ENCODE measurements at places on chromosomes 5 and 9.

DNA sequence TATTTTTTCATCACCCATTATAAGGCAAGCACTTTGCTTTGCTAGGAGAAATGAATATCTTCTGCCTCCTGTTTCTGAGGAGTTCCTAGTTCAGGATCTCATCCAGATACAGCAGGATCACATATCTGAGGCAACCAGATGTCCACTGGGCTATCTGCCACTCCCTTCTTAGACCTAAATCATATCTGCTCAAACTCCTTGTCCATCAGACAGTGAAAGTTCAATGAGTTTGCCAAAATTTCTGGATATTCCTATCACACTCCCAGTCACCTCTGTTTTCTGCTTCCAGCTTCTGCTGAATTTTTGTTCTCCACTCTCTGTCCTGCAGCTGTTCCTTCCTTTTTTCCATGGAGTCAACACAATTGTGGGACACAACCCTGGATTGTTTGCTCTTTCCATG lies 54.2 kb upstream of the BASP1 start:
- no peak for DNase-seq

GRCh38 chr9:70484232-70485130 lies 70.0 kb upstream of the KLF9 start:
- DNase-seq = no peak

GRCh38 chr5:98651715-98652114 lies 121.7 kb upstream of the RGMB start:
- DNase-seq = no peak

DNA sequence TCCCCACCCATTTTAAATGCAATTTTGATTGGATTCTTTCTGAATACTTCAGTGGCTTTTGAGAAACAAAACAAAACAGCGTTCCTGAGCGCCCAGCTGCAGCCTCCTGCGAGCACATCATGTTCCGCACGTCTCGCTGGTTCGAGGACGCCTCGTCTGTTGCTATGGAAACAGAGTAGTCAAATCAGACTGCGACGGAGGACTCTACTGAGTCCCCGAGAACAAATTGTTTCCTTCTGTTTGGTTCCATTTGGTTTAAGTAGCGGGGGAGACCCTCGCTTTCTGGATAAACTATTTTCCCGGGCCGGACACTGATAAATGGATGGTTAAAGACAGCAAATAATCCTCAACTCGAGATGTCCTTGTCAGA lies 69.0 kb downstream of the SLC28A3 start:
- peak; percentile 24 for DNase-seq

DNA sequence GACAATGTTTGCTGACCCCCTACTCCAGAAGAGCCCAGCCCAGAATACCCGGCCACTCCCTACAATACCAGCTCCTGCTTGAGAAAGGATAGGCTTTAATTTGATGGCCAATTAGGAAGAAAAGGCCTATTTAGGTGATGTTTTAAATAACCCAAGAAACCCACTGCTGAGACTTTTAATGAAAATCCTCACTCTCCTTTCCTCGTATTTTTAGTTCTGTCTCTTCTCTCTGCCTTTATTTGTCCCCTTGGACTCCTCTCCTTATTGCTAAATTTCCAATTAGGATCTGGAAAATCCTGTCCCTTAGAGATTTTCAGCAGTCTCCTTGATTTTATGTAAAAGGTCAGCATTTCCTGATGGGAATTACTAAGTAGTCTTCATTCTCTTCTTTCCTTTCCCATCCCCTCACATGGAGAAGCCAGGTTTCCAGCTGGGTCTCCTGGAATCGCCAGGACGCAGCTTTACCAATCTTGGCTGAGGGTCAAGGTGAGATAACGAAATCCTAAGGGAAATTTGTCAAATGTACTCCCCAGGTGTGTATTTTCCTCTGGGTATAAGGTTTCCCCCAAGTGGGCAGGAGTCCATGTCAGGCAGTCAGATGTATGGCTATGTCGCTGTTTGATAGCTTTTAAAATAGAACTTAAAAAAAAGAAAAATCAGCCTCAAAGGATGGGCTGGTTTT lies 11.7 kb downstream of the STC2 start:
- no peak for DNase-seq

DNA sequence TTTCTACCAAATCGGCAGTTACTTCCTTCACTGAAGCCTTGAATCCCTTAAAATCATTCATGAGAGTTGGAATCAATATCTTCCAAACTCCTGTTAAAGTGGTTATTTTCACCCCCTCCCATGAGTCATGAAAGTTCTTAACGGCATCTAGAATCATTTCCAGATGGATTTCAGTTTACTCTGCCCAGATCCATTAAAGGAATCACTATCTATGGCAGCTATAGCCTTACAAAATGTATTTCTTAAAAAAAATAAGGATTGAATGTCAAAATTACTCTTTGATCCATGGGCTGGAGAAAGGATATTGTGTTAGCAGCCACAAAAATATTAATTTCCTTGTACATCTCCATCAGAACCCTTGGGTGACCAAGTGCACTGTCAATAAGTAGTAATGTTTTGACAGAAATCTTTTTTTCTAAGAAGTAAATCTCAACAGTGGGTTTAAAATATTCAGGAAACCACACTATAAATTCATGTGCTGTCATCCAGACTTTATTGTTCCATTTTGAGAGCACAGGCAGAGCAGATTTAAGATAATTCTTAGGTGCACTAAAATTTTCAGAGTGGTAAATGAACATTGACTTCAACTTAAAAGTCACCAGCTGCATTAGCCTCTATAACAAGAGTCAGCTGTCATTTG lies 767.7 kb downstream of the DTWD2 start:
- DNase-seq = no peak

DNA sequence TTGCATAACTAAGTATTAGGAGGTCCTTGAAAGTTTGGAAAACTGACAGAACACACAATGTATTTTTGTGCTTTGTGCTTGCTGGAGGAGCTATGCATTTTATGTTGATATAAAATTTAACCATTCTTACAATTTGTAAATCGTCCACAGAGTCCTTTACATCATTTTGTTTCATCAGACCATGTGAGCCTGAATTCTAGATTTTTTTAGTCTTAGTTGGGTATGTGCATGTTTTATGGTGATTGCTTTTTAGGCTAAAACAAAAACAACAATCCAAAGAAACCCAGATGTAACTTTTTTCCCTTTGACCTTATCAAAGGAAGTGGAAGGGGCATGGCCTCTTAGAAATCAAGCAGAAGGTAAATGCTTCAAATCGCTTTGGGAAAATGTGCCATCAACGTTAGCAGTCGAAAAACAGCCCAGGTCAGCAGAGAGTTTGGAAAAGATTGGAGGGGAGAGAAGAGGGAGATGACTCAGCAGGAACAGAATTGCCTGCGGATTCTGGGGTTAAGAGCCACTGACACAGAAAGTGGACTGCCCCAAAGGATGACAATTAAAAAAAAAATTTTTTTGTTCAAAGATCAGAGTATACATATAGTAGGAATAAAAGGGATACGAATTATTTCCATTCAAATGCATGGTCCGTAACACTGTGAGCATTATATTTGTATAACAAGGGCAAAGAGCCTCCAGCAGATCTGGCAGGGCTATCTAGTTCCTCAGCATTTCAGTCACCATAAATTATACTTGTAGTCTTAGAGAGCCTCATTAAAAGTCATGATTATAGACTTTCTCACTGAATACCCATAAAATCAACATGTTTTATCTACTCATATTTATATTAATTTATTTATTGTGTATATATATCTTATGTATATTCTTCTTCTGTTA lies 253.5 kb upstream of the HAPLN1 start:
- no peak for DNase-seq

DNA sequence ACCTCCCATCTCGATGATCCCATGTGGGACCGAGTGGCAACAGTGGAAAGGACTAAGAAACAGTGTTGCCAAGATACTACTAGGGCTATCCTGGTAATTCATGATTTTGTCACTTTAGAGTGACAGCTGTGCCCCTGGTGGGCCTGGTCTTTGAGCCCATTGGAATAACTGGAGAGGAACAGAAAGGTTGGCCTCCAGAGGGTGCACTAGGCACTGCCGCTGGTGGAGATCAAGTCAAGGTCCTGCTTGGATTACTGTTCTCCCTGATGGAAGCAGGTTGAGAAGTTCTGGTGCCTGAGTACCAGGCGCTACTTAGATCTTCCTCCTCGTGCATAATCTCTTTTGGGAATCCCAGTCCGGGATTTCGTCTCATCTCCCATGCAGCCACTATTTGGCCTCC lies 129.6 kb downstream of the SEC61B start:
- DNase-seq = no peak

DNA sequence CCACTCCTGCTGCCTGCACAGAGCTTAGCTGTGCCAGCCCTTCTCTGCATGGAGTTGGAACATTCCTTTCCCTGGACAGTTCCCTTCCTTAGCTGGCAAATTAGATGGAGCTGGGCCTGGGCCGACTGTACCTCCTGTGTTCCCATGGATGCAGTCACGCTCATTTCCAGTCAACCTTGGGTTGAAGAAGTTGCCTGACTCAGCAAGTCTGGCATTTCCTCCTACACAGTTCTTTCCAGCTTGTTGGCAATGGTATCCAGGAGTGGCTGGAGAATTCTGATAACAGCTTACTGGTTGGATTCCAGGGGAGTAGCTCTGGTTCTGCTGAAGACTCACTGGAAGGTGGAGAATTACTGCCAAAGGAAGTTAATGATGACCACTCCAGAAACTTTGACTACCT lies 9.2 kb upstream of the TAF1L start:
- no peak for DNase-seq

GRCh38 chr9:21709464-21710058 lies 92.9 kb upstream of the MTAP start:
- DNase-seq = peak; percentile 48

GRCh38 chr9:5510989-5511388 lies 658 bp downstream of the PDCD1LG2 start:
- no peak for DNase-seq

DNA sequence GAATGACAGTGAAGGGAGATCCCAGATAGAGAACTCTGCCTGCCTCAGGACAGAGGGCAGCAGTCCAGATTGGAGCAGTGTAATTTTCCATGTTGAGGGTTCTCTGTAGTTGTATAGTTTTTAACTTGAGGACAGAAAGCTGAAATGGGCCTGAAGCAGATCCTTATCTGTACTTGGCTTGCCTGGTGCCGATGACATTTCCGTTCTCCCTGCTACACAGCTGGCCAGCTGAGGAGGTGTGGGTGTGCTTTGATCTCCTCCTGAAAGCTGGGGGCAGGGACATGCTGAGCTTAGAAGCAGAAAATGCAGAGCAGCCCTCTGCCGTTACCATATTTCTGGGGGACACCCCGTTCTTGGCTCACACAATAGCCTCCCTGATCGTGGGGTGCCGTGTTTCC lies 10.5 kb downstream of the GLRX start:
- DNase-seq = no peak

- DNase-seq = no peak
Measured at GRCh38 chr9:18478501-18479361, 4.8 kb downstream of the ADAMTSL1 start.

DNA sequence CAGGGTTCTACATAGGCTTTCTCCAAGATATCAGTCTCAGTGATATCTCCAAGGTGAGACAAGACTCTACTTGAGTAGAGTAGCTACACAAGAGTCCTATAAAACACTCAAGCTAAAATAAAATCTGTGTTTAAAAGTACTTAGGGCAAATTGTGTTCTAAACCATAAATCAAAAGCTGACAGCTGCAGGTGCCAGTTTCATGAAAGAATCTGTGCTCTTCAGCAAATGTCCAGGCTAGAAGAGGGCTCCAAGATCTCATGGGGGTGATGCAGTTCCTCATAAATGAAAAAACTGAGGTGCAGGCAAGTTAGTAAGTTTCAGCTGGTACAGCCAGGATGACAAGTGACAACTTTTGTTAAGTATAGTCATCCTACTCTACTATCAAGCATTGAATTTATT lies 142.8 kb upstream of the TNPO1 start:
- no peak for DNase-seq

- peak; percentile 87 for DNase-seq
Measured at GRCh38 chr9:128702445-128702948, at the start of gene PKN3. PKN3 (plus strand) TSS chr9:128702503; CDS start chr9:128702916, 413 bp downstream.

DNA sequence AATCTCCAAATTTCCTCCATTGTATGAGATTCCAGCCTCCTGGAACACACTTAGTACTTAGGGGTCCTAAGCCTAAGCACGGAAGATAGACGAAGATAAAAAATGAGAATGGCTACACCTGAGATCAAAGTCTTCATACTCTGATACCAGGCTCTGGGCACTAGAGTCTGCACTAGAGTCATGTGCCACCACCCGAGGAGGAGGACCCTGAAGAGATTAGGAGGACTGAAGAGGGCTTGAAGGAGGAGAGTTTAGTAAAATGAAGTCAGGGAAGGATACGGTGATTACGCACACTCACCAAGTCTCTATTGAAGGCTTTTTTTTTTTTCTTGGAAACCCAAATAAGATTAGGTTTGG lies 573 bp upstream of the SPATA24 start:
- no peak for DNase-seq

DNA sequence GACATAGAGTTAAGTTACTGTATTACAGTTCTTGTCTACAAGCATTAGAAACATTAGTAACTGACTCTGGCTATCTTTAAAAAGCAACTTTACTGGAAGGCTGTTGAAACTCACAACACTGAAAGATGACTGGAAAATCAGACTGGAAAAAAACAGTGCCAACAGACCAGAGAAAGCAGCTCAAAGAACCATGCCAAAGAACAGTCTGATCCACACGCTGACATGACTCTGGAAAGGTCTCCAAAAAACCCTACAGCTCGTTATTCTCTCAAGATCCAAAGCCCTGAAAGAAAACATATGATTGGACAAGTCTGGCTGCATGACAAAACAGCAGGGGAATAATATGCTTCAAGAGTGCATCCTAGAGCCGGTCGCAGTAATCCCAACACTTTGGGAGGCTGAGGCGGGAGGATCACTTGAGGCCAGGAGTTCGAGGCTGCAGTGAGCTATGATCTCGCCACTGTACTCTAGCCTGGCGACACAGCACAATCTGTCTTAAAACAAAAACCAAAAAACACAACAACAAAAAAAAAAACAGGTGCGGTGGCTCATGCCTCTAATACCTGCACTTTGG lies 5.6 kb downstream of the GOLPH3 start:
- DNase-seq = no peak

- DNase-seq = no peak
Measured at GRCh38 chr5:142571371-142571770, 114.5 kb downstream of the FGF1 start.

DNA sequence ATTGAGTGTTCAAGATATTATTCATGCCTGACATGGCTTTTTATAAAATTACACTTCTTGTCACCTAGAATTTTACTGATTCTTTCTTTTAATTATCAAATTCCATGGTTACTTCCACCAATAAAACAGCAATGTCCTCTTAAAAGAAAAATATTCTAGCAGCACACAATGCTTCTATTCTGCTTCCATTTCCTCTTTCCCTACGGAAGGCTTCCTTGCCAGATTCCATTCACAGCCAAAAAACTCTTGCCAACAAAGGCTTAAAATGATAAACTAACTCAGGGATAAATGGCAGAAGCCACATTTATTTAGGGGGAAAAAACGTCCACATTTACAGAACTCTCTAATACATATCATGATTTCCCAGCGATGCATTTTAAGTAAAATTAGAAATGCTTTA lies 111.6 kb downstream of the CTNND2 start:
- DNase-seq = no peak

DNA sequence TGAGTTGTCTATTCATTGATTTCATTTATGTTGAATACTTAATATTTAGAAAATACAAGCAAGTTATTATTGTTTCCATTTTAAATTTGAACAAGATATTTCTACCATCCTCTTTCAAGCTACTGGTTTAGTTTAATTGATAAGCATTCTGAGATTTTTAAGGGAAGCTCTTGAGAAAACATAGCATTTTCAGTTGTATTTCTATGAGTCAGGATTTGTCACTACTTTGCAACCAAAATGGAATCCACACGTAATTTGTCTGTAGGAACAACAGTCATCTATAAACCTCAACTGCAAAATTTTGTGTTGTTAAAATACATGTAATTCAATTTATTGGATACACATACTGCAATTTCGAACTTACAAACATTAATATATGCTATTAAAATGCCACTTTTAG lies 74.0 kb downstream of the PRR16 start:
- no peak for DNase-seq

GRCh38 chr9:95100071-95100627 lies 217.4 kb downstream of the FANCC start:
- no peak for DNase-seq

Data from CD4-positive, alpha-beta T cell (primary cell).